SK-N-MC (cell line): ENCODE measurements at places on chromosomes 5 and 9.

DNA sequence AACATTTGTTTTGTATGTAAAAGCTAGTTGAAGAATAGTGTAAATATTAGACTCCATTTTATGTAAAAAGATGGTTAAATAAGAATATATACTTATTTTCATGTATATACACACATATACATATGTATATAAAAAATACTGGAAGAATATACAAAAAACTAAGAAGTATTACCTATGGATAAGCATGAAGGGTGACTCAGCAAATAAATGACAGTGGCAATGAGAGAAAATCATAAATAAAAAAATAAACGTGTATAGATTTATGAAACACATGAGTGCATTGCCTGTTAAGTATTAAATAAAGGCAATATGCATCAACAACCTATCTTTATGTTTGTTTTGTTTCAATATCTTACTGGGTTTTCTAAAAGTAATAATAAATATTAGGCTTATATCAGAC is 435.3 kb downstream of the CYLC2 start:
- no peak for DNase-seq

- no peak for DNase-seq
These were observed 14.5 kb downstream of the GSN start for GRCh38 chr9:121282277-121283079.

DNA sequence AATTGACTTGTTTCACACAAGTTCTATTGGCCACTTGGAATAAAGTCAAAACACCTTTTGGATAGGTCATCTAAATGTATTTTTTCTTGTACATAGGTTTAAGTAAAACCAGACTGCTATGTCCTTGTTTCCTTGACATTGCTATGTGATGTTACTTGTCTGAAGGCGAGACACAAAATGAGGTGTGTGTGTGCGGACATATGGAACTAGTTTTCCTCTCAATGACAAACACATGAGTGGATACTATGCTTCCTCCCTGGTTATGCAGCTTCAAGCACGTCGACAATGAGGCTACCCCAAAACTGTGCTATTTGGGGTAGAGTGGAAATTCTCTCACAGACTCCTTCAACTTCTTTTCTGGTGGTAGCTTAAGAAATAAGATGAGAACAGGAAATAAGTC is 276.8 kb downstream of the GAS1 start:
- DNase-seq, result no peak

- DNase-seq, result no peak
These were observed 127.0 kb upstream of the NTRK2 start for GRCh38 chr9:84542554-84542953.

- no peak for DNase-seq
These were observed 28.1 kb downstream of the SOX30 start for GRCh38 chr5:157624144-157624543.

DNA sequence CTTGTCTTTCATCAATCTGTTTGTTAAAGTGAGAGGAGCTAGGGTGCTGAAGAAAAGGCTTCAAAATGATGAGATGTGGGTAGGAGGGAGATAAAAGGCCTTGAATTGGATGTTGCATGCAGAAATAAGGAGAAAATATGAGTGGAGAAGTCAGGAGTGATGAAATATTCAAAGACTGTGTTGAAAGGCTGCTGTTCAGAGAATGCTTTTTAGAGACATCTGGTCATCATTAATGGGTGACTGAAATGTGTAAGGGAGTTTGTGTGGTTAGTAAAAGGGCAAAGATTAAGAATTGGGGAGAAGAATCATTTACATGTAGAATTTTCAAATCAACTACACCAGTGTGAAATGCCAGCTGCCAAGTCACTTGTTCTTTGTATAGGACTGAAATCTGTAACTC is 383.9 kb downstream of the MAT2B start:
- DNase-seq, result no peak

- no peak for DNase-seq
These were observed 11.5 kb downstream of the CCDC127 start for GRCh38 chr5:206406-206805.

DNA sequence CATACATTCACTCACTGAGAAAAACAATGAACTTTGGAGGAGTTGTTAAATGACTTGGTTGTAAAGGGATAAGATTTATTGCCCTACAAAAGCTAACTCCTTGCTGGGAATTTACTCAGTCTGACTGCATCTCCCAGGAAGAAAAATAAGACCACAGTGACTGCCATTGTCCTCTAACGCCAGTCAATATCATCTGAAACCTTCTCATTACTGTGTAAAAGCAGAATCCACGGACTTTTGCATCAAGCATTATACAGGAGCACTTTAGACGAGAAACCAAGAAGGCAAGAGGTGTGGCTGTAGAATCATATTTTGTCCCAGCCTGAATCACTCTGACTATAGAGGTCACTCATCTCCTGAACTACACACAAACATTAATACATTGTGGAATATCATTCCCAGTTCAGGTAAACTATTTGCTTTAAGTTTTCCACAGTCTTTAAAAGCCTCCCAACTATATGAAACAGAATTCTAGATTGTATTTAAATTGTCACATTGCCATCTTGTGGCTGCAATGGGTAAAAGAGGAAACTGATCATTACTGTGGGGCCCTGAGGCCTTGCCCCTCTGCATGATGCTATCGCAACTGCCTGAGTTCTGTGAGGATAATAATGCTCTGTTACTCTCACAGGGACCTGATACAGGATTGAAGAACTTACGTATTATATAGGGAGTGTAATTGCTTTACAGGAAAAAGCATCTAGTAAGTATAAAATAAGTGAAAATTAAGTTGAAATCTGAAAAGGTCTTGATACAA is 142.9 kb downstream of the SLCO4C1 start:
- no peak for DNase-seq

- no peak for DNase-seq
These were observed 319.1 kb downstream of the KIF4B start for GRCh38 chr5:155332618-155333017.

- no peak for DNase-seq
These were observed 46.9 kb upstream of the CEP78 start for GRCh38 chr9:78189001-78189400.

GRCh38 chr5:168114444-168115017 is 176.9 kb upstream of the WWC1 start:
- DNase-seq, result peak; percentile 14

DNA sequence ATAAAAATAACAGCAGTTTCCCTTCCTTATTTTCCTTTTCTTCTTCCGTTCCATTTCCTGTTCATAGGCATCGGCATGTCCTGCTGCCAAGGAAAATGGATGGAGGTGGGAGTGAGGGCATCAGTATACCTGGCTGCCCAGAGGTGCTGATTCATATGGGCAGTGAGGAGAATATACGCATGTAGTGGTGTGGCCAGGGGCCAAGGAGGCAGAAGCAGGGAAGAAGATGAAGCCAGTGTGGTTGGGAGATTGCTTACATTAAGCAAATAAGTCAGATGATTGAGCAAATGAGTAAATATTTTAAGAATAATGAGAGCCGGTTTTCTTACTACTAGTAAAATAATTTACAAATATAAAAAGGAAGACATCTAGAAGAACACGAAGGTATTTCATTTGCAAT is 344.9 kb upstream of the PAPPA start:
- DNase-seq, result no peak

DNA sequence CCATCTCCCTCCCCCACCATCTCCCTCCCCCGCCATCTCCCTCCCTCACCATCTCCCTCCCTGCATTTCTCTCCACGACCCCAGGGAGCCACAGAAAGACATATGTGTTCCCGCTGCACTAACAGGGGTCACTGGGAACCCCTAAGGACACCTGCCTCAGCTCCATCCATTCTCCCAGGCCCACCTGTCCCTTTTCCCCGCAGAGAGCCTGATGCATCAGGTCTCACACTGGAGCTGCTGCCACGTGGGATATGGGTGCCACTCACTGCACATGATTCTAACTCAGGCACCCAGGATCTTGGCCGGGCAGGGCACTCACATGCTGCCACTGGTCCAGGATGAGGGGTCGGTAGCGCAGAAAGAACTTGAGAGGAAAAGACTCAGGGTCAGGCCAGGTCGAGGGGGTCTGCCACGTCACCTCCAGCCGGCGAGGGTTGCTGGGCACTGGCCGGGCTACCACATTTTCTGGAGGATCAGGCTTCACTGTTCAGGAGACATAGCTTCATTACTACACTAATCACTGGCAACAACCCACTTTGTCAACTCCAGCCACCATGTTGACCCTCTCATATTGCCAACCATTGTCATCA is 33.2 kb upstream of the ENHO start:
- DNase-seq, result no peak

DNA sequence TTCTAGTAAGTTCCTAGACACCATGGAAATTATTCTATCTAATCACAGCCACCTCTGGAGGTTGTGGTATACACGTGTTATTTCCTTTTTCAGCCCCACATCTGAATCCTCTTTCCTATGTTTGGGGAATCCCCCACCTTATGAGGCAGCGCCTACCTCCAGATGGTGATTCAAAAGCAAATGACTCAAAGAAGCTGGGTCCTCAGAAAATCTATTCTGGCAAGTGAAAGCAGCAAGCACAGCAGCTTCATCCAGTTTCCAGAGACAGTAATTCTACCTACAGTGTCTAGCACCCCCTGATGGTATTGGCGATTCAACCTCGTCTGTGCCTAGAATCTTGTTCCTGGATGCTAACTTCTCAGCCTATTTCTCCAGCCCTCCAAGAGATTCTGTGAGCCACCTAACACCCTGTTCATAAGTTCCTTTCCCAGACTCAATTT is 43.0 kb downstream of the STRBP start:
- no peak for DNase-seq

DNA sequence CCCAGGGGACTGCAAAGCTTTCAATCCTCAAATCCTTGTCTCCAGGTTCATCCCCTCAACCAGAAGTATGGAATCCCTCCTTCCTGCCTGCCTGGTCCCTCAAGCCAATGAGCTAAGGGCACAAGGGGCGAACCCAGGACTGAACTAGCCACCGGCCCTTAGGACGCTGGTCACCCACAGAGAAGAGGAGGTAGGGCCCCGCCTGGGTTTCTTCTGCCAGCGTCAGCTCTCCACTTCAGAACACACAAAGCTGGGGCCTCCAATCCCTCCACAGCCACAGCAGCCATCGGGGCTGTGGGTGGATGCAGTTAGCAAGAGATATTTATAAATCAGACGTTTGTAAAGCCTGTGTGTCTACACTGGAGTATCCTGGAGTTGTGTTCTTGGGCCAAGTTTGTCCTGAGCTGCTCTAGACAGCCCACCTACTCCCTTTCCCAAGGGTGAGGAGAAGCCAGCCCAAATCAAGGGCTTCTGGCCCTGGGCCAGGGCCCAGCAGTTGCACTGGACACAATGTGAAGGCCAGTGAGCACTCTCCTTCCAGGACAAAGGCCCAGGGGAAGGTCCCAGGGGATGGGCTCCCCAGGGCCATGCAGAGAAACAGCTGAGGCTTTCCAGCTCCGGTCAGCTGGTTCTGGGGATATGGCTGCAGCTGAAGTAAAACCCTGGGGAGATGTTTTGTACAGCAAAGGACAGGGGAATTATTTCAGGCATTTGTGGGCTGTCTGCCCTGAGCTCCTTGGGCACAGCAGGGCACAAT is 18.9 kb downstream of the AMBP start:
- no peak for DNase-seq

DNA sequence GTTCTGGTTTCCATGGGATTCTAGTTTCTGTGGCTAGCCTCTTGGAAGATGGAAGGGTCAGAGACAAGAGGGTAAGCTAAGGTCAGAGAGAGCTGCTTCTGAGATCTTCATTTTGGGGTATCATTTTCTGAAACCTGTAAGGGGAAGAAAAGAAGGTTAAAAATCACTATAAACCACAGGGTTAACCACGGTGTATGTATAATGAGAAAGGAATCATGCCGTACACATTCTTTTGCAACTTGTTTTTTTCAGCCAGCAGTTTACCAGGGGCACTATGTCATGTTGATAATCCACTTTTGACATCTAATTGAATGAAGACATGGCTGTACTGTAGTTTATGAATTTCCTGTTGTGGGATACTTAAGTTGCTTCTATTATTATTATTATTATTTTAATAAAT is 164.4 kb downstream of the FOCAD start:
- peak; percentile 37 for DNase-seq

- peak; percentile 94 for DNase-seq
These were observed 204.5 kb downstream of the RGS3 start for GRCh38 chr9:113668061-113668460.

GRCh38 chr5:44236040-44236439 is 153.2 kb downstream of the FGF10 start:
- DNase-seq, result no peak

GRCh38 chr5:151926188-151926587 is 1.5 kb upstream of the GLRA1 start:
- DNase-seq, result no peak

- DNase-seq, result no peak
These were observed 7.1 kb upstream of the DOCK2 start for GRCh38 chr5:169629847-169630548.

DNA sequence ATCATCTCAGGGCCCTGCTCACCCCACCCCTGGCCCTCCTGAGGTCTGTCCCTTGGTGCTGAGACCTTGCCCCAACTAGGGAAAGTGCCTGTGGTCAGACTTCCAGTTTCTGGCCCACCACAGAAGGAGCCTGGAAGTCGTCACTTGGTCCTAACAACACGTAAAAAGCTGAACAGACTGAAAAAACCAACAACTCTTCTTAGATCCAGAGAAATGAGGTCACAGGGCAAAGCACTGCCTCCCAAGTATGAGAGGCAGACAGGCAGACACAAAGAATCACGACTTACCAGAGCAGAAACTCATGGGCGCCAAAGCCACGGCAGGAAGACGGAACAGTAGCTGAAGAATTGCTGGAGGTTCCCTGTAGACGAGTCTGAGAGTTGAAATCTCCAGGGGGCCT is 38.5 kb downstream of the OR2V1 start:
- DNase-seq, result no peak

- no peak for DNase-seq
These were observed 678 bp downstream of the SLC2A6 start for GRCh38 chr9:133477992-133478850.

DNA sequence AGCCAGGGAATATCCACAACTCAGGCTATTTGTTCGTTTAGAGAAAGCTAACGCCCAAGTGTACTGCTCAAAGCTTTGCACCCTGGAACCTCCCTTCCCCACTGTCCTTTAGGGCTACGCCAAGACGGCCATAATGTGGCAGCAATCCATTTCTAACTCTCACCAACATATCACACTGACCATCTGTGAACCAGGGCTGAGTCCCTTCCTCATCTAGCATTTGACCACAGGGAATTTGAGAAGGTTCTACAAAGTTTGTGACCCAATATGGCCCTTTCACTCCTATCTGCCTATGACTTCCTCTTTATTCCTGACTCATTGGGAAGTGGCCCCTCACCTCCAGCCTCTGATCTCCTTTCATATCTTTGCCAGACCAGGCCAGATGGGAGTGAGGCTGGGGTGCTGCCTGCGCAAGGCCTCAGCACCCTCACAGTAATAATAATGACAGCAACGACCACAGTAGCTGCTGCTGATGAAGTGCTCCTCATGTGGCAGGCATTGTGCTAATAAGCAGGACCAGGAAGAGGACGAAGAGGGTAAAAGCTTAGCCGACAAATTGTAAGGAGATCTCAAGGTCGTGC is 9.3 kb upstream of the ARAP3 start:
- no peak for DNase-seq

DNA sequence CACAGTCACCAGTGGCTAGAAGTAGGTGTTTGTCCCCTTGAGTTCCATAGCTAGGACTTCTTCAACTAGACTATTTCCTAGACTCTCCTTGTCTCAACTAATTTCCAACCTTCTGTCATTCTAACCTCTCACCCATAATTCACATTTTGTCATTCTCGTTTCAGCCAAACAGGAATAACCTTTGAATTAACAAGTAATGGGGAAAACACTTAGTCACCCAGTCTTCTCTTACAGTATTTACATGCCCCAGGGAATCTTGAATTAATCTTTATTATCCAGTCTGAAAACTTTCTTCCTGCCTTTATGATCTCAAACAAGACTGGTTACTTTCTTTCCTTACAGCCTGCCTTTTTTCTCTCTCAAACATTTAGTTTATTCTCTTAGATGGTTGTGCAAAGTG is 63.3 kb upstream of the RUSC2 start:
- no peak for DNase-seq
